ENCODE measurements at places on chromosomes 11 and 22. TPM values are rescaled to one million over a fixed set of nuclear protein-coding genes. Genes with fewer than 3 reads are reported as not detected.

Gene RPS25
- total RNA-seq: 1,091 TPM

Gene IFTAP
- total RNA-seq: 25.3 TPM

Gene KCNQ1OT1
- 4.1 TPM for total RNA-seq

Gene MYBPC3
- not detected for total RNA-seq

Gene PLA2G6
- total RNA-seq: 31.8 TPM

Gene WNT11
- total RNA-seq: 1.2 TPM
